ENCODE measurements at places on chromosomes 1 and 21.

GRCh38 chr1:117011334-117011733, 9.8 kb downstream of the CD101 start:
- DNase-seq: no peak

DNA sequence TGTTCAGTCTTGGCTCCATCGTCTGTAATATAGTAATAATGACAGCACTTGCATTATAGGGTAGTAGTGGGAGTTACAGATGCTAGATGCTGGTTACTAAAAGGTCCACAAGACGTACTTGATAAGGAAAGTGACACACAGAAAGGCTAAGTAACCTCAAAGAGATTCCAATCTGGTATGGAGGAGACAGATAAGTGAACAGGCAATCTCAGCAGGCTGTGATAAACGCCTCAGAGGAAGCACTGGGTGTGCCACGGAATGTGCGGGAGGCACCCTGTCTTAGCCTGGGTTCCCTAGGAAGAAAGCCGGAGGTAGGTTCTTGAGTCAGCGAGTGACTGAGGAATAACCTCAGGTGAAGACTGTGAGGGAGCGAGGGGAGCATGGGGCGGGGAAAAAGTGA, 4.6 kb upstream of the CTPS1 start:
- DNase-seq: no peak

GRCh38 chr1:30403061-30403645, 320.2 kb downstream of the MATN1 start:
- no peak for DNase-seq

GRCh38 chr1:212600071-212600915, 8.3 kb upstream of the ATF3 start:
- DNase-seq: no peak

DNA sequence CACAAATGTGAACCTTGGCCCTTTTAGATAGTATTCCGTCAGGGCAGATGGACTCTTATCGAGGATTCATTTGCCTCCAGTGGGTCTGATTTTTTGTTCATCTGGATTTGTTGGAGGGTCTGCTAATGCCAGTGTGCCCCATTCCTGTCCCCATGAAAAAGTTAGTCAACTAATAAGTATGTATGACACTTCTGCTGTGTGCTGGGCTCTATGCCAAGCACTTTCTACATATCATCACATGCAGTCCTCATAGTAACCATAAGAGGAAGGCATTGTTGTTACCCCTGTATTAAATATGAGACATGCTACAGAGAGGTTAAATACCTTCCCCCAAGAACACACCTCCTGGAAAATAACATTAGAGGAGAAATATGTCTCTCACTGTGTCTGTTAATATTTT, 46.6 kb upstream of the MAB21L3 start:
- DNase-seq: no peak

DNA sequence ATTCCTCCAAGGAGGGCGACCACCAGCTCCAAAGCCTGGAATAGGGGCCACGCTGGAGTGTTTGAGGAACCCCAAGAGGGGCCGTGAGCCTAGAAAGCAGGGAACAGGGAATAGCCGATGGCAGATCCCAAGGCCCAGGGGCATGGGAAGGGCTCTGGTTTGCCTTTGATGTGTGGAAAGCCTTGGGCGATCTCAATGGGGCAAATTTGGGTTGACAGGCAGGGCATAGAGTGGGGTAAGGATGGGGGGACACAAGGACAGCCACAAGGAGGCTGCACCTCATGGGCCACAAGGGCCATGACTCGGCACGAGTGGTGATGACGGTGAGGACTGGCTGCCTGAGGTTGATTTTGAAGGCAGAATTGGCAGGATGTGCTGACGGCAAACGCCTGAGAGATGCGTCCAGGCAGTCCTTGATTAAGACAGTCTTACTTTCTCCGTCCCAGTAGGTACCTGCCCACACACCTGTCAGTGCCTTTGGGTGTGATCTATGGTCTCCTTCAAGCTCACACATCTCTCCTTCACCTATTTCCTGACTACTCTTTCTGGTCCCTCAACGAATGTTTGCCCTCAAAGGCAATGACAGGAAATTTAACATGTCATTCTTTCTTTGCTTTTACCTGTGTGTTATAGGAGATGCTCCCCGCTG, 2.0 kb upstream of the TMPRSS3 start:
- no peak for DNase-seq

GRCh38 chr1:48674641-48675040, 102.0 kb downstream of the BEND5 start:
- DNase-seq: peak; percentile 61

GRCh38 chr1:184691719-184692324, 62.8 kb downstream of the EDEM3 start:
- no peak for DNase-seq

DNA sequence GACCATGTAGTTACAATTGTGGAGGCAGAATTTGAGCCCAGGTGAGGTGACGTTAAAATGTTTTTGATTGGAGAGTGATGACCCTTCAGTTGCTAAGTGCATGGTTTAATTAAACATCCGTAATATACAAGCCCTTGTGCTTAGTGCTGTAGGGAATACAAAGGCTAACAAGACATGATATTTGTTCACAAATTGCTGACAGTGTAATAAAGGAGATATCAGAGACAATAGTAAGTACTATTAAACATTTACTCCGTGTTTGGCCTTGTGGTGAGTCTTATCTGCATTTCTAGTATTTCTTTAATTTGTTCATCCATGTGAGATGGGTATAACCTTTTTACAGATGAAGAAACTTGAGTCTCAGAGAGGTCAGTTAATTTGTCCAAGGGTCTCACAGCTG, 37.9 kb downstream of the RLF start:
- DNase-seq: no peak

DNA sequence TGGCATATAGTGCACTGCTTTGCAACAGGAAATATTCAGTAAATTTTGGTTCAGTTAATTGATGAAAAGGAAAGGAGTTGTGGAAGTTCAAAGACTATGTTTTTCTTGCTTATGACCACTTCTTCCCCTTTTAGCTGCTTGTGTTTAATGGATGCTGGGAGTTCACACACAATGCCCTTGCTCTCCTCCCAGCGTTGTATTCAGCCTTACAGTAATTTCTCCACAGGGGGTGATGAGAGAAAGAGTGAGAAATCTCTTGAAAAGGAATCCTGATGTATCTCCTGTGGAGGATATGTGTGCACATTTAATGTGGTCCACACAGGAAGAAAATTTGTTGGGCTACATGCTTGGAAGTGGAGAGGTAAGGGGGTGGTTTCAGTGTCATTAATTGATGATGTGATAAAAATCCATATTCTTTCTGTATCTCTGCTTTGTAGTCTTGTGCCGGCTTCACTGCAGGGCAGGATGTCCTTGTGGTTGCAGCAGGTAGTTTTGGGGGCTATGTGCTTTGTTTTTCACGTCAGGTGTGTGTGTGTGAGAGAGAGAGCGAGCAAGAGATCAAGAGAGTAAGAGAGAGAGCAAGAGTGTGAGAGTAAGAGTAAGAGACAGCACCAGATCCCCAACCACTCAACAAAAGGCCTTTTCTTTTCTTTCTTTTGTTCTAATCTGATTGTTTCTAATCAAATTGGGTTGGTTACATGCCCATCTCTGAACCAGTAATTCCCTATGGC, 204.4 kb downstream of the RWDD3 start:
- DNase-seq: no peak

DNA sequence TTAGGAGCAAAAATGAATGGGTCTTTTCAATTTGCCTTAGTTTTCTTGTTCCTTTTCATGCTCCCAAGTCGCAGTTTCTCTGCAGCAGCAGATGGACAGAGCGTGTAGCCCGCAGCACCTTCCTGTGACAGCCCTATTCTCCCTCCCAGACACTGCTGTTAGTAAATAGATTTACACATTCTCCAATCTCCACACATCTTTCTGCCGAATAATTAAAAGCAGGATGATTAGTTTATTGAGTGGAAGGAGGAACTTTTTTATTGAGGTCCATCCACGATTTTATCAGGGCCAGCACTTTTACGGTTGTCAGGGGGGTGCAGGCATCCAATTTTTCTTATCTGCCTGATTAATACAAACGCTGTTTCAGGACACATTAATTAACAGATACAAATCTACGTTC, 98.2 kb upstream of the USH2A start:
- DNase-seq: no peak

DNA sequence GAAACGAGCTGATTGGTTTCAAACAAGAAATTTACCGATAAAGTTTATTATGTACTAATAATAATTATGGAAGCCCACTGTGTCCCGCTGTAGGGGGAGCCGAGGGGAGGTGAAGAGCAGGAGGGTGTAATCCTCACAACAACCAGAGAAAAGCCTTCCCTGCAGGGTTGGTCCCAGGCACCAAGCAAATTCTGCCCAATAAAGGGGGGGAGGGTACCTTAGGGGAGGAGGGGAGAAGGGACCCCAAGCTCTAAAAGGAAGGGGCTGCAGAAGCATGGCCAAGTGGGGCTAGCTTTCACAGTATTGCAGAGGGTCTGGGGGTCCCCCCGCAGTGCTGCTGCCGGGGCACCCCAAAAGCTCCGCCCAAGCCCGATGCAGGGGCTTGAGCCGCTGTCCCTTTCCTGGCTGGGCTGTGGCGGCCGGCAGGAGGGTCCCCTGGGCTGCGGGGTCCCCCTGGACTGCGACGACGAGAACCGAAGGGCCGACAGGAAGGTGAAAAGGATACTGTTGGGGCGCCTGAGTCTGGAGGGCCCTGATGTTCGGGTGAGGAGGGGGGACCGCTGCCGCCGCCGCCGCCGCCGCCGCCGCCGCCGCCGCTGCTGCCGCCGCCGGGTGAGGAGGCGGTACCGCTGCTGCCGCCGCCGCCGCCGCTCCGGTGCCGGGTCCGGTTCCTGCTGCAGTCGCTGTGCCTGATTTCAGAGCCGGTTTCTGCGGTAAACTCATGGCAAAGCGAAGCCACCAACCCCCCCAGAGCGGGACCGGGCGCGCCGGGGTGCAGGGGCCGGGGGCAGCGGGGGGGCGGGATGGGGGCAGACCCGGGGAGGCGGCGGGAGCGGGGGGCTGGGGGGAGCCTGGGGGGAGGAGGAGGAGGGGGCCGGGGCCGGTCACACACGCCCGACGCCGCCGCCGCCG, 771 bp downstream of the EIF4G3 start:
- DNase-seq: no peak

DNA sequence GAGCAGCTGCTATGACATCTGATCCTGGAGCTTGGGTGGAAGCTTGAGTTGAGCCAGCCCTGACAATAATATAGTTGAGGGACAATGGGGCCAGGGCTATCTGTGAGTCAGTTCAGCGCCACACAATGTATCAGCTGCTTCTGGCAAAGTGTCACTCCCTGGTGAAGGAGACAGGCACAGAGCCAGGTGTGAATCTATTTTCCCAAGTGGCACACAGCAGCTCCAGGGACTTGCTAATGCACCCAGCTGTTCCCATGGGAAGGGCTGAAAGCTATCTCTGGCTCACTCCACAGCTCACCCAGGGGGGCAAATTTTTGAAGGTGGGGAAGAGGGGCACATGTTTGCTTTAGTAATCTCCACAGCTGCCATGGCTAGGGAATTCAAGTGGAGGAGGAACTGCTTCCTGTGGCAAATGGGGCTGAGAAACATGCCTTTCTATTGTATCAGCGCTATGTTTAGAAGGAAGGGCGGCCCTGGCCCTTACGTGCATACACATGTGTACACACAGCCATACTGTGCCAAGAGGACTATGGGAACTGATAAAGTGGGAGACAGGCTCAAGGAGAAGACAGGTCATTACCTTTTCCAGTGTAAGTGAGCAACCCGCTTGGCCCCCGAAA, 2.2 kb downstream of the CYB5R1 start:
- DNase-seq: no peak

GRCh38 chr1:193726722-193727121, 540.3 kb upstream of the B3GALT2 start:
- DNase-seq: no peak

- no peak for DNase-seq
These were observed 138.9 kb downstream of the TOMM20 start for GRCh38 chr1:234989479-234990327.

- DNase-seq: no peak
These were observed 107.7 kb downstream of the BACH1 start for GRCh38 chr21:29406385-29406784.

DNA sequence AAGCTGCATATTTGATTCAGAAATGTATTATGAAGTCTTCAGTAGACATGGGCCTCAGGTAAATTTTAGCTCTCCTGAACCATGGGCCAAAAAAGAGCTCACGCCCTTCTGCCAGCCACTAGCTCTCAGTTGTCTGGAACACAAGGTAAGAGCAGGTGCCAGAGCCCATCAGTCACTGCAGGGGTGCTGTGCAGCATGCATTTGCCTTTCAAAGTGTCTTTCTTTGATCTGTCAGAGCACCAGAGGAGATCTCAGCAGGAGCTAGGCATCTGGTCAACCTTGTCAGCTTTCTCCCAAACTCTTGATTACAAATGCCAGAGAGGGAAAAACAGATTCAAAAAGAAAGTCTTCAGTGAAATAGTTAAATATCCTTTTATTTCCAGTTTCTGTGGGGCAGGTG, 332.3 kb downstream of the COL11A1 start:
- DNase-seq: no peak

DNA sequence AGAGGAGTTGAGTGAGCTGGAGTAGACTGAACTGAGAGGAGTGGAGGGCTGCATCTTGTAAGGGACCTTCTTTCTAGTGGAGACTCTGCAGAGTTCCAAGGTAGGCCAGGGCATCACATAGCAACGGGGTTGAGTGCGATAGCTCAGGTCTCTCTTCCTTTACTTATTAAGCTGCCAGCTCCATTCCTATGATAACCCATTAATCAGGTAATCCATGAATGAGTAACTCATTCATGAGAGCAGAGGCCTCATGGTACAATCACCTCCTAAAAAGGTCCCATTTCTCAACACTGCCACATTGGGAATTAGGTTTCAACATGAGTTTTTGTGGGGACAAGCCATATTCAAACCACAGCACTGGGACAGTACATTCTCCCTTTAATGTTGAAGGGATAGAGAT, 21.3 kb downstream of the VN1R5 start:
- no peak for DNase-seq

GRCh38 chr1:84356881-84357280, 41.4 kb upstream of the DNASE2B start:
- DNase-seq: no peak

DNA sequence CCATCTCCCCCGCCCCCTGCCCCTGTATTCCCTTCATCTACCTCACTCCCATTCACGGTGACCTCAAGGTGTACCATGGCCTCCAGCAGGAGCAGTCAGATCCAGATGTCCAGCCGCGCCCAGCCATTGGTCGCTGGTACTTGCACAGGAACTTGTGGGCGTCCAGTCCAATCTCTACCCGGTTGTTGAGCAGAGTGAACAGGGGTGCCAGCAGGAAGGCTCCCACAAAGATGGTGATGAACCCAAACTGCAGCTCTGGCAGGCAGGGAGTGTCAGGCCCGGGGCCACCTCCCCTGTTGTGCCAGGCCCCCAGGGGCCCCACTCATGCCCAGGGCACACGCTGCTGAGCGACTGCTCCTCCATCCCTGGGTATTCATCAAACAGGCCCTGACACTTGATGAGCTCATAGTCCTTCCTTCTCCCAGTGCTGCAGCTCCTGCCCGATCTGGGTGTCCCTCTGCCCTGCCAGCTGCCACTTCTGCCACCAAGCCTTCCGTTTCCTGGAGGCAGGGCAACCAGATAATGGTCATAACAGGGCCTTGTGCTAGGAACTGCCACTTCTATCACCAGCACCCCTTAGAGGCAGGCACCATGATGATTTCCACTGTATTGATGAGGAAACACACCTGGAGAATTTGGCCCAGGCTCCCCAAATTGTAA, 5.7 kb upstream of the ARHGEF19 start:
- no peak for DNase-seq

- no peak for DNase-seq
These were observed 84.8 kb downstream of the KCNJ15 start for GRCh38 chr21:38341546-38342012.
